GF-D8 (cell line): ENCODE measurements at places on chromosomes 11 and 22.

- no peak for DNase-seq
Observed at GRCh38 chr11:108589136-108589535, 4.4 kb downstream of the EXPH5 start.

- no peak for DNase-seq
Observed at GRCh38 chr22:26780521-26780920, 123.1 kb downstream of the MIAT start.

GRCh38 chr11:20658135-20658534 lies 11.3 kb upstream of the NELL1 start:
- DNase-seq = no peak

- DNase-seq = no peak
Observed at GRCh38 chr11:104043142-104043541, 6.7 kb downstream of the DDI1 start.

GRCh38 chr11:64971421-64972233 lies at the start of gene MAJIN:
Gene MAJIN, minus strand, starts transcription at chr11:64972108. Its CDS starts 12,703 bp downstream, at chr11:64959405.
- DNase-seq = no peak

DNA sequence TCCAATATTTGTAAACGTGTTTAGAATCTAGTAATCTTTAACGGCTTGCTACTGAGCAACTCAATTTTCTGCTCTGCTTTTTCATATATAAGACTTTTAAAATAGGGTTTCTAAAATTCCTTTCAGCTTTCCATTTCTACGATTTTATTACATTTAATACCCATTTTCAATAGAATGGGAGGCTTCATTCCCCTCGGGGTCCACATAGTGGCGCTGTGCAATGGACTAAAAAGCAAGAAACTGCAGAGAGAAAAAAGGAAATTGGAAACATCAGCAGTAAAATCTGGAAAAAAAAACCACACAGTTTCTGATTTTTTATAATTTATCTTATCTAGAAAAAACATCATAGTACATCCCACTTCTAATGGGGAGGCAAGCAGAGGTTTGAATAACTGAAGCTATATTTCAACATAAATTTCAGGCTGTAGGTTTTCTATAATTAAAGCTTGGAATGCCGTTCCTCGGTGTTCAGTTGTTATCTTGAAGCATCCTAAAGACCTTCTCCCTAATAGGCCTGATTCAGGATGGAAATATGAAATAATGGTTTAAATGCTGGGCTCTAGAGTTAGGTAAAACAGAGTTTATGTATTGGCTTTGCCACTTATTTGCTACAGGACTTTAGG lies 18.7 kb upstream of the JHY start:
- DNase-seq = no peak

- peak; percentile 59 for DNase-seq
Observed at GRCh38 chr22:29040385-29041275, 21.0 kb downstream of the C22orf31 start.

- DNase-seq = no peak
Observed at GRCh38 chr11:69430566-69430965, 50.9 kb upstream of the LINC01488 start.

- no peak for DNase-seq
Observed at GRCh38 chr11:75236062-75236461, 4.5 kb upstream of the TPBGL start.

DNA sequence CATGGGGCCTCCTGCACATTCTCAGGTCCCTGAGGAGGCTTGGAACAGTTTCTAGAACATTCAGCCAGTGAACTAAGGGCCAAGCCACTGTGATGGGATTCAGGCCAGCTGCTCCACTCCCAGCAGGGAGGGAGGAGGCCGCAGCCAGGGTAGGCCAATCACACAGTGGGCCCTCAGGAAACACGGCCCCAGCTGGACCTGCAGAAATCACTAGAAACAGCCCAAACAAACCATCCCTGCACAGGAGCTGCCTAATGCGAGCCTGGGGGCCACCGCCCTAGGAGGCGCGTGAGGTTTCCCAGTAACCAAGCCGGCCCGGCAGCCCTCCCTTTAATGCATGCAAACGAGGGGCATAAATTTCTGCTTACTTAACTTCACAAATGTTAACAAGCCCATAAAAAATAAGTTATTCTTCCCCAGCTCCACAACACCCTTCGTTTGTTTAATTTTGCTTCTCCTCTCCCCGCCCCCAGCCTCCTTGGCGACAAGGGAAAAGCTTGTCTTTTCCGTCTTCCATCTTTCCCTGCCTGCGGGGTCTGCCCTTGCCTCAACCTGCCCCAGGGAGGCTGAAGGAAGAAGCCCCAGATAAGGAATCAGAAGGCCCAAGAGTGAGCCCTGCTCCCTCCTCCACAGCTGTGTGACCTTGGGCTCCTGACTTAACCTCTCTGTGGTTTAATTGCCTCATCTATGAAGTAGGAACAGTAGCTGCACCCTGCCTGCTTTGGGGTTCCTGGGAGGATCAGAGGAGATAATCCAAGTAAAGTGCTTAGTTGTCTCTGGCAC lies 25.7 kb downstream of the ELFN2 start:
- DNase-seq = no peak

DNA sequence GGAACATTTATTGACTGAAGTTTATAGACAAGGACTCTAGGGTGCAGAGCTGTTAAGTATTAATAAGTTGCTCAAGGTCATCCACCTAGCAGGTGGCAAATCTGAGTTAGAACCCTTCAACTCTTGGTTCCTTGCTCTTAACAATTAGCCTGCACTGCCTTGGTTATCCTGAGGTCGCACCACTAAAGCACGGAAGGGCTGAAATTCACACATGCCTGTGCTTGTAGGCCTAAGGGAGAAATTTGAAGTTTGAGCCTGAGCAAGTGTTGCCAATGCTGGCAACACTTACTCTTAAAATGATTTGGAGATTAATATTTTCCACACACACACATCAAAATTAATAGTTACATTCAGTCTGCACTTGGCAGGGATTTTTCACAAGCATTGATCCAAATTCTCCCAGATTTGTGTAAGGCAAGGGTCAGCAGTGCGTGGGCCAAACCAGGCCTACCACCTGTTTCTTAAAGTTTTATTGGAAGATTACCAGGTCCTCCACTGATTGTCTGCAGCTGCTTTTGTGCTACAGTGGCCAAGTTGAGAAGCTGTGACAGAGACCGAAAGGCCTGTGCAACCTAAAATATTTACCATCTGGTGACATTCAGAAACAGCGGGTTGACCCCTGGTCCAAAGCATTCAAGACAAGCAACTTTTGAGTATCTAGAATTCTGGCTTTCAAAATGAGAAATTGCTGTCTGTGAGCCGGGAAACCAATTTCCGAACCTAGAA lies 16.3 kb downstream of the APOL5 start:
- DNase-seq = no peak

DNA sequence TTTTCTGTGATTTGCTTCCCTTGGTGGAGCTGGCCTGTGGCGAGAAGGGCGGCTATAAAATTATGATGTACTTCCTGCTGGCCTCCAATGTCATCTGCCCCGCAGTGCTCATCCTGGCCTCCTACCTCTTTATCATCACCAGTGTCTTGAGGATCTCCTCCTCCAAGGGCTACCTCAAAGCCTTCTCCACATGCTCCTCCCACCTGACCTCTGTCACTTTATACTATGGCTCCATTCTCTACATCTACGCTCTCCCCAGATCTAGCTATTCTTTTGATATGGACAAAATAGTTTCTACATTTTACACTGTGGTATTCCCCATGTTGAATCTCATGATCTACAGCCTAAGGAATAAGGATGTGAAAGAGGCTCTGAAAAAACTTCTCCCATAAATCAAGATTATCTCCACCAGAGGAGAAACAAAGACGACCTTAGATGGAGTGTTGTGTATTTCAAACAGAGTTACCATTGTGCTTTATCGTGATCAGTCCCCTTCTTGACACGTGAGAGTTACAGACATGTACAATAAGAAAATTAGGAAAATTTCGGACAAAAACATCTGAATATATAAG lies 2.1 kb downstream of the OR9G1 start:
- no peak for DNase-seq

DNA sequence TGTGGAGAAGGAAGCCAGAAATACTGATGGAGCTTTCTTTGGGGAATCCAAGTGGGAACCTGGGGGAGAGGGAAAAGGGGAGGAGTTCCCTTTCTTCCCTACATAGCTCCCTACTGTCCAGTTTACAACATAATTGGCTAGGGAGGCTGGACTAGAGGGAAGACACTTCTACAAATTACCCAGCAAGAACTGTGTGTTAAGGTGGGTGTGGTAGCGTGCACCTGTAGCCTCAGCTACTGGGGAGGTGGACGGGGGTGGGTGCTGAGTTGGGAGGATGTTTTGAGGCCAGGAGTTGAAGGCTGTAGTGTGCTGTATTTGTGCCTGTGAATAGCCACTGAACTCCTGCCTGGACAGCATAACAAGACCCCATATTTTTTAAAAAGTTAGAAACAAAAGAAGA lies 74.0 kb downstream of the NAV2 start:
- no peak for DNase-seq

- no peak for DNase-seq
Observed at GRCh38 chr11:112784323-112785073, 176.7 kb upstream of the NCAM1 start.

DNA sequence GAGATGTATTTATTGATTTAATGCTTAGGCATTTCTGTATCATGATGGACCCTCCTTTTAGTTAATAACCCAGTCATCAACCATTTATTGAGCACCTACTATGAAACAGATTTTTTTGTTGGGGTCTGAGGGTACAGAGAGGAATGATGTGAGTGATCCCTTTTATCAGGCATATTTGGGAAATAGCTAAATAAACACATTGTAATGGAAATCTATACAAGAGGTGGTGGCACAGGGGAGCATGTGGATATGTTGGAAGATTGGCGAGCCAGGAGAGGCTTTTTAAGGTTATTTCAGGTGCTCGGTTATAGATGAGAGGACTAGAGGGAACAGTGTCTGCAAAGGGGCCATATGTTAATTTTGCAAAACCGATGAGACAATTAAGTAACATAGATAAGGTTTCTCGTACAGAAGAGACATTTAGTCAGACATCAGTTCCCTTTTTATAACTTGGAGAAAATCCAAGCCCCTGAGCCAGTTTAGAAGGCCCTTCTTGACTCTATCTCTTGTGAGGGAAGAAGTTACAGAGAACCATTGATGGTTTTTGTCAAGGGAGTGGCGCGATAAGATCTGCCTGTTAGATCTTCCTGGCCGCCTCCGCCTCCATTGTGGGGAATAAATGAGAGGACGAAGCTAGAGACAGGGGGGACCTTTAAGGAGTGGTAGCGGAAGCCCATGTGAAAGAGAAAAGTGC lies 2.0 kb downstream of the ATXN10 start:
- DNase-seq = peak; percentile 71

DNA sequence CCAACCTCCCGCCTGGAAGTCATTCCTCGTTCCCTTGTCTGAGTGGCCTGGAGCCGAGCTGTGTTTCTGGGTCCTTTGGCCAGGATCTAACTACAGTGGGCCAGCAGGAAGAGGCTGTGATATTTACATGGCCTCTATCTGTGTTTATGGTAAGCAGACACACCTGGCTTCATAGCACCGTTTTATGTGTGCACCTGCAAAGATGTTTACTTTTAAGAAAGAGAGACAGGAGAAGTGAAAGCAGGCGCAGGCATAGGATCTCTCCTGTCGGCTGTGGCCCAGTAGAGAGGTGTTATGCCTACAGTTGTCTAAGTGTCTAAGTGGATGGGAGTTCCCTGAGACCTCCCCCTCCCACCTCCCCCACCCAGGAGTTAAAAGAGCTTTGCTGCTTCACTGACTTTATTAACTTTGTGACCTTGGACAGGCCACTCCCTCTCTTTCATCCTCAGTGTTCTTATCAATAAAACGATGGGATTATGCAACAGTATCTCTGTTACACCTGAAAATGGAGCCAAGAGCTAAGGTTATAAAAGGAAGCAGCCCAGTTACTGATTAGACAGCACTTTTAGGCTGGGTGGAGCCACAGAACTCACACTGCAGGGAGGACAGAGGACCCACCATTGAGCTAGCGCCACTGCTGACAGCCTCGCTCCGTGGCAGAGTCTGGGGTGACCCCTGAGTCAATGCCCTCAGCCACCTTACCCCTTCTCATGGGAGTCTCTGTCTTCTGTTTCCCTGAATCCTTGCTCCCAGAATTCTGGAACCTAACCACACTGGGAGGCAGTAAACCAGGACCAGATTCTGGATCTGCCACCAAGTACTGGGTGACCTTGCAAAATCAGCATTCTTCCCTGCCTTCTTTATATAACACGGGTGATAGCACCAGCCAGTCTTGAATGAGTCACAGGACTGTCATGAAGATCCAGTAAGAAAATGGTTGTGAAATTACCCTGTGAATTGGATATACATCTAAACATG lies 22.0 kb downstream of the ST14 start:
- no peak for DNase-seq

- DNase-seq = no peak
Observed at GRCh38 chr11:113514856-113515255, 39.7 kb upstream of the DRD2 start.

DNA sequence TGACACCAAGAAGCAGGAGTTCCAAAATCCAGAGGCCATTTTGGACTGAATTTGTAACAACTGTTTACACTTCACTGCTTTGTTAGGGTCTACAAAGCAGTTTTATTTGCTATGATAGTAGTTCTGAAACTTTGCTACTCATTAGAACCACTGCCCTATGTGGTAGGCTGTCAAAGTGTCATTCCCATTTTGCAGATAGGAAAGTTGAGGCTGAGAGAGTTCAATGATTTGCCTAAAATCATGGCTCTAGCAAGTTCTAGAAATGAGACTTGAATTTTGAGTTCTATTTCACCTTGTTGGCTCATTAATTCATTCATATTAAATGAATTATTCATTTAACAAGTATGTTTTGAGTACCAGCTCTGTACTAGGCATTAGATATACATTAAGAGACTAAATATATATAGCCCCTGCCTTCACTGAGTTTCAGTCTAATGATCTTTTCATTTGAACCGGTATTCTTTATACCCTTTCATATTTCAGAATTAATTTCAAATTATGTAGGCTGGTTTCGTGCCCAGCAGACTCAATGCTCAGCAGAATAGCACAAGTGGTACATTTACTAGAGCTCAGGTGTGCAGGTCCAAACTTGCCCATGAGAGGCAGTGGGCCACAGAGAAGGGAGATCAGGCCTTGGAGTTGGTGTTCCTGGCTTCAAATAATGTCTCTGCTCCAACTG lies 93.5 kb downstream of the ME3 start:
- no peak for DNase-seq

GRCh38 chr22:44735518-44736428 lies 16.6 kb upstream of the ARHGAP8 start:
- DNase-seq = no peak

- DNase-seq = no peak
Observed at GRCh38 chr11:14245444-14245843, 113.5 kb downstream of the RRAS2 start.

DNA sequence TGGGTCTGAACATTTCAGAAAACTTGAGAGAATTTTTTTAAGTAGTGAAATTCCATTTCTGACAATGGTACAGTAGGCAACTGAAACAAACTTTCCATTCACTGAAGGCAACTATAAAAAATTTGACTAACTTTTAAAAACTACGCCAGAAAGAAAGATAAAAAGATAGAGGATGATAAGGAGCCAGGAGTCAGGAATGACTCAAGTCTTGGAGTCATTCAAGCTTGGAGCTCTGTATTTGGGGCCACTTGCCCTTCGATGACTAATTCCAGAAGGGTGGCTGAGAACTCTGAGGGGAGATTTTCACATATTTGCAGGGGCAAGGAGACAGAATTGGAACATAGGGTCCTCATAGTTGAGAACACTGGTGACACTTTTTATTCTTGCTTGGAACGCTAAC lies 1083.2 kb upstream of the CNTN5 start:
- no peak for DNase-seq

- no peak for DNase-seq
Observed at GRCh38 chr11:71324788-71325417, 72.5 kb upstream of the SHANK2 start.
